ENCODE measurements at places on chromosomes 3 and 15. TPM values are rescaled to one million over a fixed set of nuclear protein-coding genes. Genes with fewer than 3 reads are reported as not detected.

DNA sequence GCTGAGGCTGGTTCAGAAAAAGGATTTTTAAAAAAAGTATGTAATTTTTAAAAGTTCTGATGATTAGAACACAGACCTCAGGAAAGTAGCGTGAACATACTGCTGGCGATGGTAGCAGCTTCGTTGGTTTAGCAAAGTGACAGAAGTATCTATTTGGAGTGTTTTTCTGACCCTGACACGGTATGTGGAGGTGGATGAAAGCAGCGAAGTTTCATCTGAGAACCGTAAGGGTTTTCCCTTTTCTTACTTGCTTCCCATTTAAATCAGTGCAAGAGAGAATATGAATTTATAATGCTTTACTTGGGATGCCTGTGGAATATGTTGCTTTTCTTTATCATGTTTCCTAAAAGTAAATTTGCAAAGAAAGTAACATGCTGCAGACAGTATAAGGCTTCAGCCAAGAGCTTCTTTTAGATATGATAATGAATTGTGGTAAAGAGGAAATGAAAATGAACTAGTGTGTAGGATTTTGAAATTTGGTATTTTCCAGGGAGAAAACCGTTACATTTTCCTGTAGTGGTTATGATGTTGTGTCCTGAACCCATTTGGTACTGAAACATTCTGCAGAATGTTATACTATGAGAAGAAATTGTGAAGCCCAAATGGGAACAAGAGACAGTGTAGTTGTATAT is 3.9 kb downstream of the CHST2 start:
- no peak for DNase-seq

- no peak for DNase-seq
Measured at GRCh38 chr15:79520654-79521053, 88.5 kb downstream of the MINAR1 start.

DNA sequence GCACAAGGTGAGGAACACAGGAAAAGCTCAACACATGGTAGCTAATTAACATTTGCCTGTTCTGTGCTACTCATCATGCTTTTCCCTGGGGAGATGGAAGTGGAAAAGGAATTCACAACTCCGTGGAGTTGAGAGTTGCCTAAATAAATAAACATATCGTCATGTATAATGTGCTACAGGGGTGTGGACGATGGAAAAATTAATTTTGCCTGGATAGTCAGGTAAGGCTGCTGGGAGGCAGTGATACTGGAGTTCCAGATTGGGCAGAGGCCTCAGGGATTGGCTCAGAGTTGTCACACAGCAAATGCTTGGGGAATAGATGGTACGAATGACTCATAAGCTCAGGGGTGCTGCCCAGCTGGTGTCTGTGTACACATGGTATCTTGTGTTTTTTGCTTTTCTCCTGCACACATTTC is 3.1 kb upstream of the ABHD6 start:
- no peak for DNase-seq

- no peak for DNase-seq
Measured at GRCh38 chr3:140655678-140656077, 22.2 kb upstream of the TRIM42 start.

GRCh38 chr15:38781196-38781595 is 216.6 kb upstream of the RASGRP1 start:
- DNase-seq = no peak

DNA sequence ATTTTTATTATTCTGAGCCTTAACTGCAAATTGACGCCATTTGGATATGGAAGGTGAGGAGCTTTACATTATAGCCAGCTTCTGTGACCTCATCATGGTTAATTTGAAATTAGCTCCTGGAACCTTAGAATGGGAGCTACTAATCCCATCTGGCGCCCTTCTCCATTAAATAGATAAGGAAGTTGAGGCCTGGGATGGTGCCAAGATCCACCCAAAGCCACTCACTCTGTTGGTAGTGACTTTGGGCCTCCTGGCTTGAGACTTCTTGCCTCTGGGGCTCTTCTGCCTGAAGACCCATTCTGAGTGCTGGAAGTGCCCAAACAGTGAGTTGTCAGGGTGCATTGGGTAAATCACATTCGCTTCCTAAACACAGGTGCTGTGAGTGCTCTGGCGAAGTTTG is 12.0 kb upstream of the HMCES start:
- DNase-seq = no peak

GRCh38 chr3:128083396-128083795 is 31.2 kb downstream of the SEC61A1 start:
- no peak for DNase-seq

- DNase-seq = no peak
Measured at GRCh38 chr3:196339493-196340254, 1.5 kb upstream of the TM4SF19 start.

GRCh38 chr3:155407331-155407730 is 113.8 kb upstream of the STRIT1 start:
- no peak for DNase-seq

UMPS gene
- 20.7 TPM for total RNA-seq

TLR9 gene
- total RNA-seq = not detected
